Testis (tissue), 5 donors: ENCODE measurements at places on chromosomes 3 and 15. TPM values are rescaled to one million over a fixed set of nuclear protein-coding genes. Genes with fewer than 3 reads are reported as not detected.

GRCh38 chr3:46897031-46897430 is 19.5 kb downstream of the PTH1R start:
- no peak overlapping the region for H3K27ac ChIP-seq
- H3K27me3 ChIP-seq = no peaks in the 10 kb centered on the region
- DNase-seq = no peak
- peaks cover 22% of the 10 kb centered on the region for H3K4me1 ChIP-seq
- H3K4me3 ChIP-seq = no peak overlapping the region

DNA sequence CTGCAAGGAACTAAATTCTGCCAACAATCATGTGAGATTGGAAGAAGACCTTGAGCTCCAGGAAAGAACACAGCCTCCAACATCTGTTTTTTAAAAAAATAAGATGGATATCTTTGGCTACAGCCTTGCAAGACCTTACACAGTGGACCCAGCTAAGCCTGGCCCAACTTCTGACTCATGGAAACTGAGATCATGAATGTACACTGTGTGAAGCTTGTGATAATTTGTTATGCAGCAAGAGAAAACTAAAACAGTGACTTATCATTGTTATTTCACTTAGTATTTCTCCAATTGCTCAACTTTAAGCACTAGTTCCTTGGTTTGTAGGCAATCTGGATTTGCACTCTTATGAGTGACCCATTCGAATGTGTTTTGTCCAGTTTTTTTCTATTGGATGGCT is 29.3 kb downstream of the SHQ1 start:
- peaks cover 18% of the 10 kb centered on the region for H3K4me1 ChIP-seq
- no peaks in the 10 kb centered on the region for H3K36me3 ChIP-seq
- no peak for DNase-seq
- no peak overlapping the region for H3K27ac ChIP-seq

Gene SAMD7
- 0.25 TPM for polyA plus RNA-seq

GRCh38 chr15:40543082-40543481 is 21.8 kb downstream of the CCDC32 start:
- no peak for DNase-seq
- H3K4me3 ChIP-seq = no peak overlapping the region
- H3K27me3 ChIP-seq = no peaks in the 10 kb centered on the region
- no peaks in the 10 kb centered on the region for H3K36me3 ChIP-seq
- H3K27ac ChIP-seq = no peak overlapping the region

GRCh38 chr3:51683566-51683965 is 12.5 kb downstream of the TEX264 start:
- H3K4me1 ChIP-seq = peaks cover 50% of the 10 kb centered on the region
- DNase-seq = no peak
- no peaks in the 10 kb centered on the region for H3K36me3 ChIP-seq
- no peaks in the 10 kb centered on the region for H3K27me3 ChIP-seq

- H3K36me3 ChIP-seq = no peaks in the 10 kb centered on the region
- H3K27me3 ChIP-seq = no peaks in the 10 kb centered on the region
- no peak for DNase-seq
- no peaks in the 10 kb centered on the region for H3K4me1 ChIP-seq
- H3K27ac ChIP-seq = no peak overlapping the region
- H3K4me3 ChIP-seq = no peak overlapping the region
These were observed 34.4 kb upstream of the MYO5C start for GRCh38 chr15:52329987-52330386.

Gene ACP3
- 2.6 TPM for polyA plus RNA-seq

GRCh38 chr15:46127361-46127874 is 492.6 kb downstream of the SQOR start:
- H3K4me1 ChIP-seq = no peaks in the 10 kb centered on the region
- no peak for DNase-seq
- no peaks in the 10 kb centered on the region for H3K36me3 ChIP-seq
- H3K4me3 ChIP-seq = no peak overlapping the region

- no peak for DNase-seq
- no peaks in the 10 kb centered on the region for H3K27me3 ChIP-seq
- H3K4me1 ChIP-seq = no peaks in the 10 kb centered on the region
- no peak overlapping the region for H3K4me3 ChIP-seq
- no peaks in the 10 kb centered on the region for H3K36me3 ChIP-seq
These were observed 52.8 kb upstream of the SLC9A9 start for GRCh38 chr3:143901105-143901504.

DNA sequence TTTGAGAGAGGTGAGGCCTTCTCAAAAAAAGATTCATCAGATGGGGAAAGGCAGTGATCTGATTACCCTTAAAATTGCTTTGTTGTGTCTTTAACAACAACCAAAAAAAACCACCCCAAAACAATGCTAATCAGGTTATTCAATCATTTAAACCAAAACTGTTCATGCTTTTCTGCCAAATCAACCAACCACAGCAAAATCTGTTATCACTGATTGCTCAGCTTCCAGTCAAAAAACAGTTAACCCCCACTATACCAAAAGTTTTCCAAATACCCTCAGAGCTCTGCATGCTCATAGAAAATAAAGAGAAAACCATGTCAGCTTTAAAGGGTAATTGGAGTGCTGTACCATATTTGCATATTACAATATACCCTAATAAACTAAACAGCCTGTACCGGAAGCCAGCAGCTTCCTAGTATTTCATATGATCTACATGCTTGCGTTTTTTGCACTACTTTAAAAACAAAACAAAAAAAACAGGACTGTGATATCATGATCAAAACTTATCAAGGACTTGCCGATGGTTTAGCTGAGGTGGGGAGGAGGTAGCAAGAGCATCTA is 22.8 kb downstream of the SATB1 start:
- H3K36me3 ChIP-seq = no peaks in the 10 kb centered on the region
- H3K4me1 ChIP-seq = no peaks in the 10 kb centered on the region

DNA sequence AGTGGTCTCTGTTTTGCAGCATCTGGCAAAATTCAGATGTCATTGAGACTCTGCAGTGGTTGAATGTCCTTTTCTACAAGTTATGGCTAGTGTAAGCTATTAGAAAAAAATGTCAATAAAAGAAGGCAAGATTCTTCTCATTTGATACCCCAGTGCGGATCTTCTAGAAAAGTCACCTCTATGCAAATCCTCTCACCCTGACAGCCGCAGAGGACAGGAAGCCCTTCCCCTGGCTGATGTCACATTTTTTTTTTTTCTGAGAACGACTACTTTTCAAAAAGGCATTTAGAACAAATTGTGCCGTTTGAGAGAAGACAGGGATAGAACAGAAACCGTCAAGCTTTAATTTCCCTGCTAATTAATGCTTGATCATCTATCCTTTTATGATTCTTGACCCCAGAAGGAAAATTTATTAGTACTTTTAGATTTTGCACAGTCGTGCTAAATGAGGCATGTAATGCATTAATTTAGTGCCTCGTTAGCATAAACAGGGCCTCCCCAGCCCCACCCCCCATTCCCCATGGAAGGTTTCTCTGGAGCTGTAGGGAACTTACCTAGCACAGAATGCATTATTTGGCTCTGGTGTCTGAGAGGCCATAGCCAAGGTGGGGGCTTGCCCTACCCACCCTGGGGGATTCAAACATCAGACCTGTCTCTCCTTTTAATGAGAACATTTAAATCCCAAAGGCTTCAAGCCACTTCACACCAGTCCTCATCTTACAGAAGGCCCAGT is 183.8 kb downstream of the OPA1 start:
- H3K27me3 ChIP-seq = no peaks in the 10 kb centered on the region
- no peak overlapping the region for H3K4me3 ChIP-seq
- no peaks in the 10 kb centered on the region for H3K36me3 ChIP-seq
- DNase-seq = no peak
- no peaks in the 10 kb centered on the region for H3K4me1 ChIP-seq

- no peaks in the 10 kb centered on the region for H3K36me3 ChIP-seq
- no peak for DNase-seq
- no peak overlapping the region for H3K27ac ChIP-seq
- no peak overlapping the region for H3K4me3 ChIP-seq
- no peaks in the 10 kb centered on the region for H3K4me1 ChIP-seq
These were observed 2.7 kb downstream of the ARHGEF26 start for GRCh38 chr3:154123906-154124305.

GRCh38 chr3:134824791-134825190 is 29.7 kb downstream of the EPHB1 start:
- H3K4me3 ChIP-seq = no peak overlapping the region
- DNase-seq = peak; percentile 70
- H3K27ac ChIP-seq = no peak overlapping the region

GRCh38 chr15:48993380-48993779 is 29.7 kb upstream of the SHC4 start:
- no peak overlapping the region for H3K4me3 ChIP-seq
- no peak for DNase-seq
- H3K27ac ChIP-seq = no peak overlapping the region
- H3K36me3 ChIP-seq = no peaks in the 10 kb centered on the region
- no peaks in the 10 kb centered on the region for H3K27me3 ChIP-seq

DNA sequence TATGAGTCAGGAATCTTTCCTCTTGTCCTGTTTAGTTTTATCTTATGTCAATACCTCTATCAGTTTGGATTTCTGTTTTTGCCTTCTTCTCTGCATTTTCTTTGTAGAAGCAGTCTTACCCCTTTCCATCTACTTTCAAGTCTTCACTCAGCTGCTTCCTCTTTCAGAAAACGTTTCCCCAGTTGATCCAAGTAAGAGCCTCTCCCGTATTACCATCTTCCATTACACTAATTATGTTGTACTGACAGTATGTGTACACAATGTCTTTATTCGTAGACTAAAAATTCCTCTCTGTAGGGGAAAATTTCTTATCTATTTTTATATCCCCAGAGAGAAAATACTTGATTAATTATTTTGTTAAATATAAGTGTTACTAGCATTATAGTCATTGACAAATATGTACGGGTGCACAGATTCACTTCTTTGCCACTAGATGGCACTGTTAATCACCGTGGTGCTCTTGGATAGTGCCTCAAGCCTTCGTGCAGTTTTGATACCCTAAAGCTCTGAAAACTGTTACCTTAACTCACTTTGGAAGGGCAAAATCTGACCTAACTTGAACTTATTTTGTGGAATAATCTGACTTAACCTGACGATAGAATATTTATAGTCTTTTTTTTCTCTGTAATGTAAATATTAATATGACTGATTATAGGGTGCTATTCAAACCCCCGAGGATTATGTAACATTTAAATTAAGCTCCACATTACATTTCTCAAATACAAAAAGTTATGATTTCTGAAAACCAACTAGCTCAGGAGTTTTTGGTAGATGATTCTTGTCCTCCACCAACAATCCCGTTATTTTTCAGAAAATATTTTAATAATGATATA is 74.2 kb upstream of the POU1F1 start:
- no peak overlapping the region for H3K27ac ChIP-seq
- H3K4me3 ChIP-seq = no peak overlapping the region
- no peaks in the 10 kb centered on the region for H3K27me3 ChIP-seq

GRCh38 chr3:3260870-3261269 is 81.4 kb upstream of the CRBN start:
- H3K4me3 ChIP-seq = no peak overlapping the region
- no peak for DNase-seq
- H3K27me3 ChIP-seq = no peaks in the 10 kb centered on the region
- H3K4me1 ChIP-seq = no peaks in the 10 kb centered on the region

DNA sequence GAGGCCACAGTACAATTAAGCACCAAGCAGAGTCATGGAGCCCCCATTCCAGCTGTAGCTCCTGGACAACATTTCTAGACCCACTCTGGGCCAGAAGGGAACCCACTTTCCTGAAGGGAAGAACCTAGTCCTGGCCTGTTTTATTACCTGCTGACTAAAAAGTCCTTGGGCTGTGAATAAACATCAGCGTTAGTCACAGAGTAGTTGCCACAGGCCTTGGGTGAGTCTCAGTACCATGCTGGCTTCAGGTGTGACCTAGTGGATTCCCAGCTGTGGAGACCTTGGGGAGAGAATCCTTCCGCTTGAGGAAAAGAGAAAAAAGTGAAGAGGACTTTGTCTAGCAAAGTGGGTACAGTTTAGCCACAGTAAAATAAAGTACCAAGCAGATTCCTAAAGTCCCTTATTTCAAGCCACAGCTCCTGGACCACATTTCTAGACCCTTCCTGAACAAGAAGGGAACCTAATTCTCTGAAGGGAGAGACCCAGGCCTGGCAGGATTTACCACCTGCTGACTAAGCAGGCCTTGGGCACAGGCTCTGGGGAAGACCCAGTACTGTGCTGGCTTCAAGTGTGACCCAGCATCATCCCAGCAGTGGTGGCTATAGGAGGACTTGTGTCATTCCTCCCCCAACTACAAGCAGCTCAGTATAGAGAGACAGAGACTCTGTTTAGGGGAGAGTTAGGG is 118.3 kb upstream of the KCNH8 start:
- DNase-seq = no peak
- H3K36me3 ChIP-seq = no peaks in the 10 kb centered on the region
- H3K27me3 ChIP-seq = no peaks in the 10 kb centered on the region
- no peaks in the 10 kb centered on the region for H3K4me1 ChIP-seq

GRCh38 chr15:56496635-56497034 is 31.7 kb upstream of the MNS1 start:
- no peaks in the 10 kb centered on the region for H3K36me3 ChIP-seq
- H3K4me1 ChIP-seq = no peaks in the 10 kb centered on the region
- H3K27me3 ChIP-seq = no peaks in the 10 kb centered on the region
- H3K4me3 ChIP-seq = no peak overlapping the region
- DNase-seq = no peak
